Large intestine (tissue), 12 donors: ENCODE measurements at places on chromosomes 6 and 20. TPM values are rescaled to one million over a fixed set of nuclear protein-coding genes. Genes with fewer than 3 reads are reported as not detected.

ADGRG6 gene
- polyA plus RNA-seq, result 41.8 TPM

MDFI gene
- 22.1 TPM for polyA plus RNA-seq

CHD6 gene
- 24.0 TPM for polyA plus RNA-seq

SLA2 gene
- 1.6 TPM for polyA plus RNA-seq

FRMD1 gene
- polyA plus RNA-seq, result 5.9 TPM

RAET1G gene
- polyA plus RNA-seq, result 0.28 TPM

GJA10 gene
- polyA plus RNA-seq, result not detected

CLDN20 gene
- 0.67 TPM for polyA plus RNA-seq

DNA sequence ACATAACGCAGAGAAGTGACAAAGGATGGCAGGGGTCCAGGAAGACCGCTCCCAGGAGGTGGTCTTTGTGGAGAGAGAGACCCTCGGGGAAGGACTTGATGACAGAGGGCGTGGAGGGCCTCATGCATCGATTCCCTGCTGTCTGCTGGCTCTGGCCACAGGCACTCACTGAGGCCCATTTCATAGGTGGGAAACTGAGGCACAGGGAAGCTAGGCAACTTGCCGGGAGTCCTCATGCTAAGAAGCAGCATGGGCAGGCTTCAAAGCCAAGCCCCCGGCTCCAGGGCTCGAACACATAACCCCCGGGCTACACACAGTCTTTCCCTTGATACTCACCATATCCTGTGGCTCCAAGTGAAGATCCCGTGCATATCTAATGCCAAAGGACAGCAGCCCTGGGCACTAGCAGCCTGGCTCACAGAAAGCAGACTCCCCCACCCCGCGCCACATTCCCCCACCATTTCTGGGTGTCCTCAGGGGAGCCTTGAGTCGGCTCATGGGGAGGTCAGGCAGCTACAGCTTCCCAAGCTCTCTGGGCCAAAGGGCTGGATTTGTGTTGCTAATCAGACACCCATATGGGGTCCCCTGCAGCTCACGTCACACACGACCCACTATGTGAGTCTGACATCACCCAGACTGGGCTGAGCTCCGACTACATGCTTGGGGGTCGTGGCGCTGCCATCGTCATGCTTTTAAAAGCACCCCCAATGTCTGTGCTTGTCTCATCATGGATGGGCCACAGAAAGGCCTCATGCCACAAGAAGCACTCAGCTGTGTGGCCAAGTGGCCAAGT, 130.9 kb upstream of the PMEPA1 start:
- no peak for DNase-seq

GRCh38 chr6:168538892-168539811, 98.2 kb downstream of the SMOC2 start:
- DNase-seq, result no peak
